Testis (tissue), 5 donors: ENCODE measurements at places on chromosomes 5 and 9.

DNA sequence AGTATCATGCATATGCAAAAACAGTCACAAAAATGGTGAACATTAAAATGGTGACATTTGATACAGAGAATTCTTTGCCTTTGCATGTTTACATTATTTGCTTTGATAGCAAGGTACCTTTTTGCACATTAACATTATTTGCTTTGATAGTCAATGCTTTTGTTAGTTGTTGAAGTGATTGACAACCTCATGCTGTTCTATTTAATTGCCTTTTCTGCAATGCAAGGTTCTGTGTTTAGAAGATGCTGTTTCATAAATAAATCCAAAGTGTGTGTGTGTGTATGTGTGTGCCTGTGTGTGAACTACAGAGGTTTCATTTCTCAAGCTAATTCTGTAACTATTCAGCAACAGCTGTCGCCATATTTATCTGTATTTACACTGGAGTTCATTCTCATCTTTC, 668.7 kb downstream of the NR2F1-AS1 start:
- DNase-seq, result no peak

DNA sequence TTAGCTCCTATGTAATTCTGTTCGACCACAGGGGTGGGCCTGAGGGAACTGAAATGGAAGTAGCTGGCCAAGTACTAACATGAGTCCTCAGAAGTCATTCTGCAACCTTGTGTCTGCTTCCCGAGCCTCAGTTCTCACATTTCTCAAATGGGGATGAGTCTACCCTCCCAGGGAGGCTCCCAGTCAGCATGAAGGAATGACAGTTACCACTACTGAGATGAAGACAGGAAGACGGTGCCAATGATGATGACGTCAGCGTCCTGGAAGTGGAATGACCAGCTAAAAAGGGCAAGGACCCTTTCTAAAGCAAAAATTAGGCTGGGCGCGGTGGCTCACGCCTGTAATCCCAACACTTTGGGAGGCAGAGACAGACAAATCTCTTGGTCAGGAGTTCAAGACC, 6.8 kb downstream of the PIP5KL1 start:
- no peak for DNase-seq

DNA sequence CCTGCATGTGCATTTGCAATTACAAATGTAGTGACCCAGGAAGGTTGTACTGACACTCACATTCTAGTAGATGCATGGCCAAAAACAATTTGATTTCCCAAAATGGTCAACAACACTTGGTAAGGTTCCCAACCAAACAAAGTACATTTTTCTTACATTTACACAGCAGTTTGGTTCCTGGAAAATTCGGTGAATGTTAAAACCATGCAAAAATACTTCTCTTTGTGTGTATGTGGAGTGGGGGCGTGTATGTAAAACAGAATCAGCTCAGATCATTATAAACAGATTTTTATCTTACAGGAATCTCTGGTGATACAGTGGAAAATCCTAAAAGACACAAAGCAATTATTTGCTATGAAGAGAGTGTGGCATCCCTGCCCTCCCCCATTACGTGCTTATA, 25.1 kb upstream of the MELK start:
- DNase-seq, result no peak

DNA sequence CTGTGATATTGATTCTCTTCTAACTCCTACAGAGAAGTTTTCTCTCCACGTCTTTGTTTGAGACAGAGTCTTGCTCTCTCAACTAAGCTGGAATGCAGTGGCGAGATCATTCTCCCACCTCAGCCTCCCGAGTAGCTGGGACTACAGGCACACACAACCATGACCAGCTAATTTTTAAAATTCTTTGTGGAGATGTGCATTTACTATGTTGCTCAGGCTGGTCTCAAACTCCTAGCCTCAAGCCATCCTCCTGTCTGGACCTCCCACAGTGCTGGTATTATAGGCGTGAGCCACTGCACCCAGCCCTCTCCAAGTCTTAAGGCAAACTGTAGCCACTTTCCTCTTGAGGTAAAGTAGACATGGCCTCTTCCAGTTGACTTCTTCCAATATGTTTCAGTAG, 72.2 kb downstream of the SNX18 start:
- no peak for DNase-seq
